Ureter (tissue), 1 donor: ENCODE measurements at places on chromosomes 12 and 14. TPM values are rescaled to one million over a fixed set of nuclear protein-coding genes. Genes with fewer than 3 reads are reported as not detected.

- no peak for DNase-seq
Observed at GRCh38 chr14:99805757-99806439, 12.7 kb downstream of the EML1 start.

DNA sequence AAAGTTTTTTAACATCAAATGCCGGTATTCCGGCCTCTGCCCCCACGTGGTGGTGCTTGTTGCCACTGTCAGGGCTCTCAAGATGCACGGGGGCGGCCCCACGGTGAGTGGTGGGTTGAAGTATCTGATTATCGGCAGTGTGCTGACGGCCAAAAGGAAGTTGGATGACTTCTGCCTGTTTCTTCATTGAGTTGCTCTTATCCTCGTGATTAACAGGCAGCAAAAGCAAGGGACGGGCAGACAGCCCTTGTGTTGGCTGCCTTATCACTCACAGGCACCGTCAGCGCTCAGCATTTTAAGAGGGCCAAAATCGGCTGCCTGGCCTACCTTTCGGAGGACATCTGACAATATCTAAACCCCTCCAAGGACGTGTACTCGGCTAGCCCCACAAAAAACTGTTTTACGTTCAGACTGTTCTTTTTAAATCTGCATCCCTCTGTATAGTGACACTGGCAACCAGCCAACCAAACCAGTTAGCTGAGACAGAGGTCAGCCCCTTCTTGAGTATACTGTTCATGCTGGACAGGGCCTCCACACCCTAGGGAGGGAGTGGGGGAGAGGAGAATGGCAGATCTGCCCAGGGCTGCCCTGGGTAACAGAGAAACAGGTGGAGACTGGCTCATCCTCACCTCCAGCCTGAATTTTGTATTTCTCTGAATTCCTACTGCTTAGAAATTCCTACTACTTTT is 22.9 kb upstream of the AKAP5 start:
- DNase-seq: no peak

DNA sequence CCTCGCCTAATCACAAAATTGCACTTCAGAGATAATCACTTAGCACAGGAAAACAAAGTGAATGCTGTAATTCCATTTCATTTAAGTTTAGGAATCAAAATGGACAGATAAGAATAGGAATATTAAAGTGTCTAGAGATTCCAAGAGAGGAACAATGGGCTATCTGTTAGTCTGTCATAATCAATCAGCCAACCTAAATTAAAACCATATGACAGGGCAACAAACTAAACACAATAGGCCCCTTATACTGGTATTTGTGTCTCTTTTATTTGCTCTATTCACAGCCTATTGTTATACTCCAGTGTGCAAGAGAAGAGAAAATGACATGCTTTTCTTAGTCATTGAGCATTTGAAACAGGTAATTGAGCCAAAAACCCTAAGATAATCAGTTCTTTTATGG is 259.4 kb downstream of the PRKD1 start:
- no peak for DNase-seq

GRCh38 chr12:104997541-104997940 is 11.4 kb downstream of the NOPCHAP1 start:
- DNase-seq: no peak

DNA sequence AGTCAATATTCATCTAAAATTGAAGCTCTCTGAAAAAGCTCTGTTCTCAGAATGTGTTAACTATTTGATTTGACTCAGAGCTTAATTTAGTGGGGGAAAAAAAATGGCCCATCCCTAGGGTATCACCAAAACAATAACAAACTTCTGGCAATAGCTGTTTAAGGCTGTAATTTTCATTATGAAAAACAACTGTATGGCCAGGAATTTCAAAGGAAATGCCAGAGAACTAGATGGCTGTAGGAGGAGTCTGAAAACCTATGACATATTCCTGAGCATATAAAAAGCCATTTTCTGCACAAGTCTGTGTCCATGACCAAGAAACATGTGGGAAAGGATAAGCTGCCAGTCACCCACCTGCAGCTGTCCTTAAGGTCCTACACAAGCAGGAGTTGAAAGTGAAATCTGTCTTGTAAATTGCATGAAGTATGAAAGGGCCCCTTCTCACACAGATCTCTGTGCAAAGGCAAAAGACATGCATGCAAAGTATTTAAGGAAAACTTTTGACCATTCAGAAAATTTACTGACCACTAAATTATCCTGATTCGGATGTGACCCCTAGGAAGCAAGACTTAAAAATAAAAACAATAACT is 299.1 kb downstream of the BTG1 start:
- no peak for DNase-seq

MAP3K12 gene
- total RNA-seq: 19.9 TPM

ACOT4 gene
- 4.7 TPM for total RNA-seq
